ENCODE measurements at places on chromosomes 16 and 17. TPM values are rescaled to one million over a fixed set of nuclear protein-coding genes. Genes with fewer than 3 reads are reported as not detected.

GRCh38 chr16:87853411-87854052 lies 15.8 kb downstream of the SLC7A5 start:
- DNase-seq: peak; percentile 80

DNA sequence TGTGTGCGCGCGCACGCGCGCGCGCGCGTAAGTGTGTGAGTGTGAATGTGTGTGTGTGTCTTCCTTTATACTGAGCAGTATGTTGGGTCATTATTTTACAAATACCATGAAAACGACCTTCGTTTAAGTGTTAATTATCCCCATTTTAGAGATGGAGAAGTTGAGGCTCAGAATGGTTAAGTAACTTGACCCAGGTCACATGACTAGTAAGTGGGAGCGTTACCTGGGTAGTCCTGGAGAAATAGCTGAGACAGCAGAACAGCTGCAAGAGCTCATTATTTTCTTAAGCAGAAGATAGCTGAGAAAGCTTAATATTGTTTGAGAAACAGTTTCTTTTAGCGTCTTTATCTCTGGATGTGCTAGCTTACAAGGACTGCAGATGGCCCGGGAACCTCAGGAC lies 78.8 kb downstream of the IRX3 start:
- DNase-seq: no peak

GRCh38 chr17:69539781-69540319 lies 125.4 kb downstream of the MAP2K6 start:
- peak; percentile 91 for DNase-seq

DNA sequence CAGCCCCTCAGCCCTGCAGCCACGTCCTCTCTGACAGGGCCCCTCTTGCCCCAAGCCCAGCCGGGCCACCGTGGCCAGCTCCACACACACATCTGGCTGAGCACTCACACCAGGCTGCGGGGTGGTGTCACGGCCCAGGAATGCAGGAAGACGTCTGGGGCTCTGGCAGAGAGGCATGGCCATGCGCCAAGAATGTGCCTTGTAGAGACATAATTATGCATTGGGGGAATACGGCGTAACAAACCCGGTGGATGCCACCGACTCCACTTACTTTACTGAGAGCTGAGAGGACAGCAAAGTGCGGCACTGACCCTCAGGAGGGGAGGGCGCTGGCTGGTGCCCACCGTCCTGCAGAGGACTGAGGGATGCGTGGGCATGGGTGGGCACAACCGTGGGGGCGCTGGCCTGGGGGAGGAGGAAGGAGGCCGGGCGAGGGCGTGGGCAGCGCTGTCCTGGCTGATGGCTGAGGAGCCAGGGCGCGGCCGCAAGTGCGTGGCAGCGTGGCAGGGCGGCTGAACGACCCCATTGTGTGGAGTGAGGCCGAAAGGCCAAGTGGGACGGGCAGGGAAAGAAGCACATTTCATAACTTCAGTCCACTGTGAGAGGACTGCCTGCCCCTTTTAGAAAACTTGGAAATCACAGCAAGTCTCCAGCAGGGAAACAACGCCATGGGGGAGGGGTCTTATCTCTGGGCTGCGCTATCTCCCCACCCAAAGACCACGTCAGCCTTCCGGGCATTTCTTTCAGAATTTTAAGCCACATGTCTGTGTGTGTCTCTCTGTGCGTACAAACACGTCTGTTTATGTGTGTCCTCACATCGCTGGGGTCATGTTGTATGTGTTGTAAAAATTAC lies 30.6 kb downstream of the METRNL start:
- peak; percentile 93 for DNase-seq

DNA sequence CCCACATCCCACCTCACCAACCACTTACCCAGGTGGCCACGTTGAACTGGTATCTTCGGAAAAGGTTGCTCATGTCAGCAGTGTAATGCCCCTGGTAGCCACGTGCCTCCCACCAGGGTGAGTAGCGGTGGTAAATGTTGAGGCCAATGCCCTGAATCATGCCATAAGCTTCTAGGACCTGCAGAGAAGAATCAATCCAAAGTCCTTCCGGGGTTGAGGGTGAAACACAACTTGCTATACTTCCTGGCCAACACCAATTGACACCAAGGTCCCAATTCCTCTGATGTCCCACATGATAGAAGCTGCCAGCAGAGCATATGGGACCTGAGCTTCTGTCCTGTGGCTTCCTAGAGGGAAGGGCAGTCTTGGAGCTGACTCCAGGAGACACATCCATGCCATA lies 11.3 kb upstream of the CNOT1 start:
- no peak for DNase-seq

- no peak for DNase-seq
These were observed 14.0 kb downstream of the SOX9 start for GRCh38 chr17:72134608-72135394.

GRCh38 chr17:27862004-27862403 lies 31.2 kb downstream of the LYRM9 start:
- no peak for DNase-seq

DNA sequence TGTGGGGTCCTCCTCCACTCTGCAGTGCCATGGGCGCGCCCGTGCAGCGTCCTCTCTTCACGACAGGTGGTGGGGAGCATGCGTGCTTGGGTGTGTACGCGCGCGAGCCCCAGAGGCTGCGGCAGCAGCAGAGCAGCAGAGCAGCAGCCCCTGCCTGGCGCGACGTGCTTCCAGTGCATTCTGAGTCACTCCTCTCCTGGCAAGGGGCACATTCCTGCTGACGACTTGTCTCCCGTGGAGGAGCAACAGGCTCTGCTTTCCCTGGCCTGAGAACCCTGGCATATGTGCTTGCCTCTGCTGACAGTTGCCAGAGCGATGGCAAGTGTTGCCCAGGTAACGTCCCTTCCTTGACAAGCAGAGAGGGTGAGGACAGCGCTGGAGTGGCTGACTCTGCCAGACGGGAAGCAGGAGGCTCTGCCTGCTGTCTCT lies 133.8 kb upstream of the PLCG2 start:
- DNase-seq: peak; percentile 61

GRCh38 chr17:50393700-50394099 lies 3.6 kb downstream of the LRRC59 start:
- no peak for DNase-seq

DNA sequence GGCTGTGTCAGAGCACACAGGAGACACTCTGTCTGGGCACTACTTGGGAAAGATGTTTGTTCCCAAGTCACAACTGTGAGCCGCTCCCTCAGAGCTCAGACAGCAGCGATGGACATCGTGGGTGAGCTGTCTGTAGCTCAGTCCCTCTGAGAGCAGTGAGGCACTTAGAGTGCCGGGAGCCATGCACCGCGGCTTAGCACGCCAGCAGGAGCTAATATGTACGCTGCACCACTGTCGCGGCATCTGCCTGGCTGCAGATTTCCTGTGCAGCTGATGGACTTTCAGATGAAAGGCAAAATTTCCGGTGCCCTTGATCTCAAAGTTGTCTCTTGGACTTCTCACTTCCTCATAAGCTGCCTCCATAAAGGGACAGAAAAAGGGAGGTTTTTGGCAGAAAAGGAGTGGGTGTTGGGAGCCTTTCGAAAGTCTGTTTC lies 92.8 kb upstream of the ZNF469 start:
- DNase-seq: peak; percentile 37

DNA sequence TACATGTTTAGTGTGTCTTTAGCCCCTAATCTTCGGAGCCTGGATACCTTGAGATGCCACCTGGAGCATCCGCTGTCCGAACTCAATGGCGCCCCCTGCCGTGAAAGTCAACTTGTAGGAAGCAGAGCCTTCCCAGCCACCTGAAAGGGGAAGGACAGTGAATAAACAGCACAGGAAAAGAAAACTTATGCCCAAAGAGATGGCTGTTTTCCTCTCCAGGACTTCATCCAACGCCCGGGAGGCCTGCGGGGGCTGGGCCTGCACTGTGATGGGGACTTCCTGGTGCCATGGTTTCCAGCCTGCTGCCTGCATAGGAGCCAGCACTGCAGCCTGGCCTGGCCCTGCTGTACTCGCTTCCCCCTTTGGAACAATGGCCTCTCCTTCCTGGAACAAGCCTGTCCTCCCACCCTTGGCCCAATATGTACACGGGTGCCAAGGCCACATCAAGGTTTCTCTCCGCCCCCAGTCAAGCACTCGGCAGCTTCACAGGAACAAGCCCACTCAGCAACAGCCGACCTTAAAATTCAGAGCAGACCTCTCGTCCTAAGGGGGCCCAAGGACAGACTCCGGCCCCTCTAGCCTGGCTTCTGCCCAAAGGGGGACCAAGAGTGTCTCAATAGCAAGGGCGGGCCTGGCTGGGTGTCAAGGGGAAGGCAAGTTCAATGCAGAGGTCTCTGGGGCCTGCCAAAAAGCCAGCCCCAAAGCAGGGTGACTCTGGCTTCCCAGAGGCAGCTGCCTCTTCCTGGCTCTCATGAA lies 4.5 kb upstream of the UNC13D start:
- peak; percentile 79 for DNase-seq

GRCh38 chr17:42760652-42761581 lies at the start of gene RAMP2:
Gene RAMP2 (plus strand): TSS chr17:42761227. CDS start chr17:42761262, 35 bp downstream.
- peak; percentile 44 for DNase-seq

Gene KRT38
- not detected for total RNA-seq

- DNase-seq: no peak
These were observed 141.7 kb downstream of the MRM1 start for GRCh38 chr17:36743130-36743529.
